Right lobe of liver (tissue), 6 donors: ENCODE measurements at places on chromosomes 16 and 17. TPM values are rescaled to one million over a fixed set of nuclear protein-coding genes. Genes with fewer than 3 reads are reported as not detected.

- no peak for DNase-seq
Observed at GRCh38 chr16:72469932-72470331, 298.0 kb upstream of the PMFBP1 start.

The CACNG5 gene
- not detected for total RNA-seq

The HIC1 gene
- total RNA-seq = 5.6 TPM

GRCh38 chr16:27980076-27980775 lies 83.3 kb downstream of the GSG1L start:
- no peak for DNase-seq

DNA sequence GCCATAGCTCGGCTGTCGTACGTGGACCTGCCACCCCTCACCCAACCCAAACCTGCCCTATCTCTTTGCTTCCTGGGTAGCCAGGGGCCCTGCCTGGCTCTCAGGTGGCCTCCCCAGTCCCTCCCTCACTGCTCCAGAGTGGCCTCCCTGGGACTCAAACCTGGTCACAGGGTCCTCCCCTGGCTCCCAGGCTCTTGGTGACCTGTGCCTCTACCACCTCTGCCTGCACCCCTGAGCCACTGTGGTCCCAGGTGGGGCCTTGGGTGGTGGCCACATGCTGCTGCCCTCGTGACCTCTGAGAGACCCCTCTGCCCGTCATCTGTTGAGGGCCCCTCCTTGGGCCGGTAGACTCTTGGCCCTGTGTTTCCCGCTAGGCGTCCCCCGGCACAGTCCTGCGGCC lies 64.6 kb upstream of the PVALEF start:
- DNase-seq = no peak

DNA sequence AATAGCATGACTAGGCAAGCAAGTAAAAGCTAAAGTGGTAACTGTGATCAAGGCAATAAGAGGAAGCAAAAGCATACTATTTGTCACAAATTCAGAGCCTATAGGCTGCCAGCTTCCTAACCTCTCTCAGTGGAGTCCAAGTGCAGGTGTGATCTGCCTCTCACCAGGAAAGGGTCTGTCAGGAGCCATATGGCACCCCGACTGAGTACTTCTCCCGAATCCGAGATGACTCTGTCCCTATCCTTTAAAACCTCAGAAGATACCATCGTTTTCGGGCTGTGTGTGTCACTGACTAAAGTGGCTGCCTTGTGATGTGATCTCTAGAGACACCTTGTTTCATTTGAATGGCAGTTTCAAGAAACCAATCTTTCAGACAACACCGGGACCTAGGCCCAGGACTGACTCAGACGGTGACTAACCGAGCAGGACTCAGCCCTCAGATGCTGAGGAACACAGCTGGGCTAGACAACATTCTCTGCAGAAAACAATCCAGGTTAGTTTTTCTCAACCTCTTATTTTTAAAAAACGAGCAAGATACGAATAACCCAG lies 63.6 kb downstream of the SMG6 start:
- no peak for DNase-seq

GRCh38 chr16:23382279-23382678 lies 70.7 kb downstream of the COG7 start:
- peak; percentile 25 for DNase-seq

The CHD3 gene
- 4.7 TPM for total RNA-seq

DNA sequence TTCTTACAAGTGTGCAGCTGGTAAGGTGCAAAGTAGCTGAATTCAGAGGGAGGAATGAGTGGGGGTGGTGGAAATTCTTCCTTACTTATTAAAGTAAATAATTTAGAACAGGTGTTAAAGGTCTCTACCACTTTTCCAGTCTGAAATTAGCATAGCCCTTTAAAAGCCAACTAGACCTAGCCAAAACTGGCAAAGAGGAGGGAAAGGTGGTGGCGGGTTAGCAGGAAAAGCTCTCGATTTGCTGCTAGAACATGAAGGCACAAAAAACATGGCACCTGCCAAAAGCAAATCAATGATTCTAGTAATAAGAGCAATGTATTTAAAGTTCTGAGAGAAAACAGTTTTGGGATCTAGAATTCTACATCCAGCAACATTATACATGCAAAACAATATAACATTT lies 157.7 kb downstream of the PARN start:
- peak; percentile 54 for DNase-seq

- no peak for DNase-seq
Observed at GRCh38 chr16:54602666-54603065, 316.1 kb upstream of the IRX3 start.

- no peak for DNase-seq
Observed at GRCh38 chr16:27508476-27508875, 41.2 kb downstream of the GTF3C1 start.

The MPP2 gene
- total RNA-seq = 0.18 TPM

- DNase-seq = no peak
Observed at GRCh38 chr17:27259356-27259755, 34.6 kb upstream of the WSB1 start.

DNA sequence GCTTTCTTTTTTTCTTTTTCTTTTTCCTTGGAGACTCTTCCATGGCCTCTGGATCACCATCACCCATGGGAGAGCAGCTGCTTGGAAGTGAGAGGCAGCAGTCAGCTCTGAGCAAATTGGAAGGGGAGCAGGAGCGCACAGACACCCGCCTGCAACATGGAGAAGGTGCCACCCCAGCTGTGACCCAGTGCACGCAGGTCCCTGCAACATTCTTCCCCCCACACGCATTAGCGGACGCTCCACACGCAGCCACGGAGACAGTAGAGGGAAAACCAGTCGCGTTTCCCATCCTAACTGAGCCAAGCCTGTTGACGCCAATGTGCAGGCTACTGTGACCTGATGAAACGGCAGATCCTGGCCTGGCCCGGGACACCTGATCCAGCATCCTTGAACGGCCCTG lies 20.4 kb upstream of the CYTH1 start:
- no peak for DNase-seq

GRCh38 chr16:24845726-24846547 lies at the start of gene SLC5A11:
Gene SLC5A11, plus strand, starts transcription at chr16:24845963. Its CDS starts 12,681 bp downstream, at chr16:24858644.
- no peak for DNase-seq

The KIF2B gene
- total RNA-seq = not detected

The ZNF200 gene
- total RNA-seq = 3.3 TPM

- no peak for DNase-seq
Observed at GRCh38 chr16:75861311-75862097, 135.2 kb upstream of the CPHXL start.

The GRB2 gene
- total RNA-seq = 42.4 TPM

The WFIKKN2 gene
- total RNA-seq = not detected

DNA sequence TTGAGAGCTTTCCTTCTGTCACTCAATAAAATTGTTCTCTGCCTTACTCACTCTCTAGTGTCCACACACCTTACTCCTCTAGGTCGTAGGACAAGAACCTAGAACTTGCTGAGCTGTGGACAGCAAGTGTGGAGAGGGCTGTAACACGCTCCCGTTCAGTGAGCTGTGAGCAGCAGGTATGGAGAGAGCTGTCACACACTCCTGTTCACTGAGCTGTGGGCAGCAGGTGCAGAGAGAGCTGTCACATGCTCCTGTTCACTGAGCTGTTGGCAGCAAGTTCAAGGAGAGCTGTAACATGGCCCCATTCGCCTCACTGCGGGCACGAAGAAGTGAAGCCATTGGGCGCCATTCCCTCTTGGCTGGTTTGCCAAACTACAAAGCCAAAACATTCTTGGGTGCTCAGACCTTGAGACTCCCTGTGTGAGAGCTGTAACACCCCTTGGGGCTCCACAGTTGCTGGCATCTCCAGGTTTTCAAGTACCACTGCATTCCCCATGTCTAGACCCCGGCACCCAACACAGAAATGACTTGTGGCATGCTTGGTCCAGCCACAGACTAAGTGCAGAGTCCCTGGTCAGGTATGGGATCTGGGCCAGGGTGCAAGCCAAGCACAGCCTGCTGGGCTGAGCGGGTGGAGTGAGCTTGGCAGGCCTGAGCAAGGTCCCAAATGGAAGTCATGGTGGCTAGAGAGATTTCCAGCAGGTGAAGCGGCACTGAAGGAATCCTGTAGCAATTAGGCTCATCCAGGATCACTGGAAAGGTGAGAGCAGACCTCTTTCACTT lies 608.0 kb upstream of the CDH8 start:
- DNase-seq = no peak

- no peak for DNase-seq
Observed at GRCh38 chr16:57508035-57508425, 21.7 kb upstream of the DOK4 start.

The PPL gene
- 23.8 TPM for total RNA-seq

- no peak for DNase-seq
Observed at GRCh38 chr17:50957600-50958575, 91.7 kb upstream of the TOB1 start.

DNA sequence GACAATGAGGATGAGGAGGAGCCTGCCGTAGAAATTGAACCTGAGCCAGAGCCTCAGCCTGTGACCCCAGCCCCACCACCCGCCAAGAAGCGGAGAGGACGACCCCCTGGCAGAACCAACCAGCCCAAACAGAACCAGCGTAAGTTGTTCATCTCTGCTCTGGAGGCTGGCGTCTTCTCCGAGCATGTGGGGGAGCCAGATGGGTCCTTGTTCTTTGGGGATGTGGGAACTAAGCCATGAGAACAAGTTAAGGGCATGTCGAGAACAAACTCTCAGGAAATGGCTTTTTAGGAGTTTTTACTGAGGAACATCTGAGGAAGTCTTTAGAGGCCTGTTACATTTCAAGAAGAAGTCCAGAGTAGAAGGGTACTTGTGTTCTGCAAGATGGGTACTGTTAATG lies 8.2 kb upstream of the CARMIL2 start:
- DNase-seq = no peak

DNA sequence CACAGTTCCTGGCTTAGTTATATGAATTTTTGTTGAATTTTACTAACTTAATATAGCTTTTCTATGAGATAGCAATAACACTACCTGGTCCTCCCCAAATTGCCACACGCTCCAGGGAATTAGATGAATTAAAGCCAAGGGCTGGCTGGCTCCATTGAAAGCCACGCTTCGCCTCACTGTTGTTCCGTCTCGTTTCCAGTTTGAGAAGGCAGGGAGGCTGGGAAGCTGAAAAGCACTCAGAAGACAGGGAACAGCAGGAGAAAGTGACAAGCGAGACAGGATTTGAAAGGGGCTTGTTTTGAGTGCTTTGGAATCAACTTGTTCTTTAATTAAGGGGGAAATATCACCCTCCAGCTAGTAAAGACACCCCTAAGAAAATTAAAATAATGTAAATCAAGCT lies 425.3 kb downstream of the CA10 start:
- DNase-seq = no peak

DNA sequence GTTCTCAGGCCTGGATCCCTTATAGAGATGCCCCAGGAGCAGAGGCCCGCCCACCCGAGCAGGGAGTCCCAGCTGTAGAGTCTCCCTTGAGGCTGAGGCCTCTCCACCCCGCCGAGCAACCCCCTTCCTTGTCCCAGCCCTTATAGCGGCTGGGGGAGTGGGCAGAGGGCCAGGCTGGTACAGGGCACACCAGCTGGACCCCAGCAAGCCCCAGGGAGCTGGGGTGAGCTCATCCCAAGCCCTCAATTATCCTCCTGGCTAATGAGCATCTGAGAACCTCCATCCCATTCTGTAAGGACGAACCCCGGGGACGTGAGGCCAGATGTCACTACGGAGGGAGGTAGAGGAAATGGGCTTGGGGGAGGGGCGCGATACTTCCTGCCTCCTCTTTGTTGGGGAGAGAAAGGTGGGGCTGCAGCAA lies 3.2 kb upstream of the SNN start:
- no peak for DNase-seq

The BEAN1 gene
- 0.26 TPM for total RNA-seq

- DNase-seq = no peak
Observed at GRCh38 chr17:51373489-51374152, 113.3 kb downstream of the UTP18 start.

DNA sequence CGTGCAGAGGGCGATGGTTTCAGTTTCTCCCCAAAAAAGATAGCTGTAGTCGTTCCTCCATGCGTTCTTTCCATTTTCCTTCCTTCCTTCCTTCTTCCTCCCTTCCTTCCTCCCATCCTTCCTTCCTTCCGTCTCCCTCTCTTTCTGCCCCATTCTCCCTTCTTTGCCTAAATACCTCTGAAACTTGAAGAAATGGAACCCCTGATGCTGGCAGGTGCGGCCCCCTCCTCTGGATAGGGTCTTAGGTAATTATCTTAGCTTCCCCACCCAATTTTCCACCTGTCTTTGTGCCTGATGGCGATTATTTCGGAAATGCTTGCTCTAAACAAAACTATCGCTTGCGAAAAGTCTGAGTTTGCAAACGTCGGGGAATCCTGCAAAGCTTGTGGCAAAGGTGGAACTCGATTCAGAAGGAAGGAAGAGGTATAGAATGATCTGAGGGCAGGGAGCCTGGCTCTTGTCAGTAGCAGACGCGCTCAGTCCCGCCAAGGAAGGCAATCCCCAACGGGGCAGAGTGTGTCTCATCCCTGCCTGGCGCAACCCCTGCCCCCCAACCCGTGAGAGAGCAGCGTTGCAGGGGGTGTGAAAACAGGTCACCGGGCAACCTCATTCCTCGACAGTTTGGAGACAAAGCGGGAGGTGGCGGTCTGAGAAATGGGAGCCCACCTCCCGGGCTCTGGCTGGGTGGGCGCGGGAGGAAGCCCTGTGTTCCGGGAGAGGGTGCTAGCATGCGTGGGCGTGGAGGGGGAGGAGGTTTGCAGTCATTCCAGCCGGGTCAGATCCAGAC lies 2.9 kb upstream of the CBX8 start:
- DNase-seq = no peak
